ENCODE measurements at places on chromosomes 12 and 14.

DNA sequence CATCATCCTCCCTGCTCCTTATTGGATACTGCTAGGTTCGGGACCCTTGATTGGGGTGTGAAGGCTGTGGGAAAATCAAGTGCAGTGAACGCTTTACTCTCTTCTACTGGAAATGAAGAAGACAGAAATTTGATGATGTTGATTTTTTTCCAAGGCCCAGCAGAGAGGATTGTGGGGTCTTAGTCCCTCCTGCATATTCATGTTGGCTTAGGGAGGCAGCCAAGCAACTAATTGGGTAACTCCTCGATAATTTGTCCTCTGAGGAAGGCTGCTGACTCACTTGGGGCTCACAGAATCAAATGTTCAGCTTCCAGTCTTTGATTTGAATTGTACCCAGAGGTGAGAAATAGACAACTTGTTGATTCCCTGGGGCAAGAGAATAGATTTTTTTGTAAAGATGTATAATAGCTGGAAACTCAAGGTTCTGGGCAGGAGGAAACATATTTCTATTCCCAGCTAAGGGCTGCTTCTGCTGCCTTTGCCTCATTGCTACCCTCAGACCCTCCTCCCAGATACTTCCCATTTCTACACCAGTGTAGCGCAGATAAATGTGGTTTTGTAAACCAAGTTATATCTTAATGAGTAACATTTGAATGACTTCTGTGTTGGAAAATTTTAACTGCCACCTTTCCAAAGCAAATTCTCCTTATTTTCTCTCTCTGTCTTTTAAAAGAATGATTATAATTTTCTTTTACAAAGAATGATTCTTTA, 21.7 kb downstream of the NEUROD4 start:
- DNase-seq, result no peak

- no peak for DNase-seq
These were observed 41.2 kb downstream of the TMEM116 start for GRCh38 chr12:111971800-111972199.

DNA sequence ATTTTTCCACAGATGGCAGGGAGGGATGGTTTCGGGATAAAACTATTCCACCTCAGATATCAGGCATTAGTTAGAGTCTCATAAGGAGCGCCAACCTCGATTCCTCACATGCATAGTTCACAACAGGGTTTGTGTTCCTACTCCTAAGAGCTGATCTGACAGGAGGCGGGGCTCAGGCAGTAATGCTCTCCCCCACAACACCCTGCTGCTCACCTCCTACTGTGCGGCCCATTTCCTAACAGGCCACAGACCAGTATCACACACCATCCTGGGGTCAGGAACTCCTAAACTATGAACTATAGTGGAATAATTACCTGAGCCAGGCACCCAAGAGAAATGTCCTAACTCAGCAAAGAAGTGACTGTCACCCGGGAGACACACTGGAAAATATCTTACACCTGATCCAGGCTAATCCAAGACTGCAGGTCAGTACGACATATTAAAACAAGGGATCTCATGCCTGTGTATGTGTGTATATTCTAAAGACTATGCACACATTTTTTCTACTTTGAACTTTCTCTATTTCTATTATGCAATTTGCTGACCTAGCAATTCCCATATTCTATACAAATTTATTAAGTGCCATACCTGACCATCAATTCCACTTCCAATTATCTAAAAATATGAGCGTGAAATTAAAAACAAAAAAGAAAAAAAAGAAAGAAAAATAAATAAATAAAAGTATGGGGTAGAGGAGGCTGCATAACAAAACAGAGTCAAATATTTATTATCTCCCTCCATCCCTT, 4.7 kb downstream of the NAA25 start:
- no peak for DNase-seq

DNA sequence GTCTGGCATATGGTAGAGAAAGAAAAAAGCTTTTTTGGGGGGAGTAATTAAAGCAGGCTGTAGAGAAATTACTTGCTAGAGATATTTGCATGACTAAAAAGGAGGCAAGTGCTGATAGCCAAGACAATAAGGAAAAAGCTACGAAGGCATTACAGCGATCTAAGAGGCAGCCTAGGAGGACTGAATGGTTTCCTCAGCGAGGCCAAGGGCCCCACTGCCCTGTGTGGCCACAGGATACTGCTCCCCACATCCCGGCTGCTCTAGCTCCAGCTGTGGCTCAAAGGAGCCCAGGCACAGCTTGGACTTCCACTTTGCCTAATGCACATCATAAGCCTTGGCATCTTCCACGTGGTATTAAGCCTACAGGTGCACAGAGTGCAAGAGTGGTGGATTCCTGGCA, 53.6 kb downstream of the LRRIQ1 start:
- DNase-seq, result no peak

- no peak for DNase-seq
These were observed 124.2 kb downstream of the NTF3 start for GRCh38 chr12:5556033-5556614.

GRCh38 chr12:80845639-80846038, 92.1 kb downstream of the LIN7A start:
- no peak for DNase-seq

DNA sequence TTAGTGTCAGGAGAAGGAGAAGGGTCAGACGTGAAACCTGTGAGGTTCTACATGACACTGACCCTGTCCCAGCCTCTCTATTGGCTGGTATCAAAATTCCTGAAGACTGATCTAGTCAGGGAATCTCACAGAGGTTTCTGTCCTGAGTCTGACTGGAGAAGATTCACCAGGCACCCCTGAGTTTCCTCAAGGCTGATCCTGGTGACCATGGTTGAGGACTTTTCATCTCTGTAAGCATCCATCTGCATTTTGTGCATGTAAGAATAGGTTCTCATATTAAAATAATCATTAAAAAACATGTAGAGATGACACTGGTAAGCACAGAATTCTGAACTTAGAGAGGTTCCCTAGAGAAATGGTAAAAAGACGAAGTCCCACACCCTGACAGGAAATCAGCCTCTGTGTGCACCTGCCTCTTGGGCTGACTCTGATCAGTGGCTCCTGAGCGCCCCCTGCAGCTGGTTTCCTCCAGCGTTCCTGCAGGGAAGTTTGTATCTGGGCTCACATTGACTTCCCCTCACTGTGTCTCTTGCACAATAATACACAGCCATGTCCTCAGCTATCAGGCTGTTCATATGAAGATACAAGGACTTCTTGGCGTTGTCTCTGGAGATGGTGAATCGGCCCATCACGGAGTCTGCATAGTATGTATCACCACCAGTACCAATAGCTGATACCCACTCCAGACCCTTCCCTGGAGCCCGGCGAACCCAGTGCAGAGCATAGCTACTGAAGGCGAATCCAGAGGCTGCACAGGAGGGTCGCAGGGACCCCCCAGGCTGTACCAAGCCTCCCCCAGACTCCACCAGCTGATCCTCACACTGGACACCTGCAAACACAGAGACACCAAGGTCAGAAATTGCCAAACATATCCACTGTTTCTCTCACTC, 991.9 kb downstream of the TMEM121 start:
- DNase-seq, result no peak

DNA sequence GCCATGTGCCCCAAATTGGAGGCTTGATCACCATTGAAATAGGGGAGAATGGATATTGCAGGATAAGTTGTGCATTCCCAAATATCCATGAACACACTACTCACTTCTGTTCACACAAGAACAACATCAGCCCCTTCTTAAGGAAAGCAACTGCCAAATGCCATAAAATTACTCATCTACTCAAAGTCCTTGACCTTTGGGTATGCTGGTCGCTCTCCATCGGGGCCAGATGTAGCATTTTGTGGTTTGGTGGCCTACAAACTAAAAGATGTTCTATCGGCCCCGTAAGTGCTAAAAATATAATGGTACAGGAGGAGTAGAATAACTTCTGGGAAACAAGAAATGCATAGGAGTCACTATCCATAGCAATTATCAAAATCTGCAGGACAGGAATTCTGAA, 362.6 kb downstream of the AEBP2 start:
- DNase-seq, result no peak

GRCh38 chr12:132040906-132041606, 91.3 kb downstream of the EP400 start:
- no peak for DNase-seq

- no peak for DNase-seq
These were observed 939.0 kb upstream of the TMEM132C start for GRCh38 chr12:127327986-127328385.

- DNase-seq, result no peak
These were observed 26.5 kb upstream of the OXA1L start for GRCh38 chr14:22740020-22740419.

DNA sequence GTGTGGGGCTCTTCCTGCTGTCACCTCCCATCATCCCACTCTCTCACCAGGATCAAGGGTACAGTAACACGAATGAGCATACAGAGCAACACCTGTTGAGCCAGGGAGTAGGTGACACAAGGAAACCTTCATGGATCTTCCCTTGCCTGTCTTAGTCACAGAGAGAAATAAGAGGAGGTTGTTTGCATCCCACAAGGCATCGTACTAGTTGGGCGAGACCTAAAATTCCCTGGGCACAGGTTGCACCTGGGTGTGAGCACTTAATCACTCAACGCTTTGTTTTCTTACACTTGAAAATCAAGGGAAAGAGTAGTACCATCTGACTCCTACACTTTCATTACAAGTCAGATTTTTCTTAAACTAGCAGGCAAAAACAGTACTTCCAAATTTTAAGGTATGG, 16.6 kb downstream of the CIPC start:
- no peak for DNase-seq

- DNase-seq, result no peak
These were observed 65.4 kb downstream of the FZD10 start for GRCh38 chr12:130227641-130228040.
